Hematopoietic multipotent progenitor cell treated with erythropoietin and hydrocortisone succinate and interleukin-3 and kit ligand, for 17 days (in vitro differentiated cells): ENCODE measurements at places on chromosomes 12 and 14.
A peak's percentile ranks its signal among the peaks of the same experiment; 100 is the strongest.

DNA sequence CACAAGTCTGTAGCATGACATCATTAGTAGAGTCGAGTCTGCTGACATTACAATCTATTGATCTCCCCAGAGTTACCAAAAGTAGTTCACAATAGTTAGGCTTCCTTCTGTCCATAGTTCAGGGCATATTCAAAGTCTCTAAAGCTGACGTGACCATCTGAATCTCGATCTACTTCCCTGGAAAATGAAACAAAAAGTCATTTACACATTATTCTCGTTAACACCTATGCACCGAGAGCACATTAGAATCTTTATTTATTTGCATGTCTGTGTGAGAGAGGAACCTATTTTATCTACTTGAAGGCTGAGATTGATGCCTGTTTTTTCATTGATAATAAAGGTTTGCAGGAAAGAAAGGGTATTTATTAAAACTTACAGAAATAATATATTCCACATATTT is 157.4 kb downstream of the EFCAB11 start:
- no peak for DNase-seq

DNA sequence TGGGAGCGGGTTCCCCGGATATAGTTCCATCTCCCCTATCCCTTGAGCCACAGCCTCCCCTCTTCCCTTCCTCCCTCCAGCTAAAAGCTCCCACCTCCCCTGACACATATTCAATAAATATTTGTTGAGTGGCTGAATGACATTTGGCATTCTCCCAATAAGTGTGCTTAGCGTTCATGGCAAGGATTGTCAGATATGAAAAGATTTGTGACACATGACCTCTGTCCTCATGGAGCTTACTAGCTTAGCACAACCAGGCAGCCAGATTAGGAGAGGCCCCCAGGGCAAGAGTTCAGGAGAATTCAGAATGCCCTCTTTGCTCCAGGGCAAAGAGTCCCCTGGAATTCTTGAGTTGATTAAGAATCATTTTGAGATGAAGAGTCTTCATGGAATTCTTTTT is 22.5 kb upstream of the SLC6A12 start:
- DNase-seq = no peak

DNA sequence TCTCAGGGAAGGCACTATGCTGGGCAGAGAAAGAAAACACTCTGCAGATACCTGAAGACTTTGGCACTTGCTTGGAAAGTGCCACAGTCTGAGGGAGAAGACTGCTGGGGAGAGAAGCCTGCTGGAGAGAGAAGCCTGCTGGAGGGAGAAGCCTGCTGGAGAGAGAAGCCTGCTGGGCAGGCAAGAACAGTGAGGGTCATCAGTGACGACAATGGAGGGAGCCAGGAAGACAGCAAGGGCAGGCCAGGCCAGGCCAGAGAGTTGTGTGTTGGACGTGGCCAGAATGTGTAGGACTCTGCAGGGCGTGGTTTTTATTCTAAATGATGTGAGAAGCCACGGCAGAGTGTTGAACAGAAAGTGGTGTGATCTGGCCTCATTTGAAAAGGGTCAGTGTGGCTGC is 185.3 kb upstream of the ABCD2 start:
- no peak for DNase-seq

DNA sequence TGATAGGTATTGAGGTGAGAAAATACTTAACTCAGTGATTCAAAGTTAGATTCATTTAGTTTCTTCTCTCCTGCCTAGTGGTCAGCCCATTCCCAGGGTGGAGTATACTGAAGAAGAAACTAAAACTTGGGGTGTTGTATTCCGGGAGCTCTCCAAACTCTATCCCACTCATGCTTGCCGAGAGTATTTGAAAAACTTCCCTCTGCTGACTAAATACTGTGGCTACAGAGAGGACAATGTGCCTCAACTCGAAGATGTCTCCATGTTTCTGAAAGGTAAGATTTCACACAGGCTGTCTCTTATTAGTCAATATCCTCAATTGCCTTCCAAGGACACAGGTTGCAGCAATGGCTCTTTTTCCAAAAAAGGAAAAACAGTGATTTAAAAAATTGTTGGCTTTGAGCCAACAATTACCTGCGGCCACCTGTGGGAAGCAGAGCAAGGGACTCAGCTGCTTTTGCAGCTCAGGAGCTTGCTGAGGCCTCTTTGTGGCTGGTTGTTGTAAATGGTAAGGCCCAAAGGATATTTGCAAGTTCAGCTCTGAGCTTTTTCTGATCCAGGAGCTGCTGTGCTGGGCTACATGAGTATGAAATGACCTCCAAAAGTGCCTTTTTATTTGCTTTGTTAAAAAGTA is 33.9 kb downstream of the TPH2 start:
- DNase-seq = no peak

DNA sequence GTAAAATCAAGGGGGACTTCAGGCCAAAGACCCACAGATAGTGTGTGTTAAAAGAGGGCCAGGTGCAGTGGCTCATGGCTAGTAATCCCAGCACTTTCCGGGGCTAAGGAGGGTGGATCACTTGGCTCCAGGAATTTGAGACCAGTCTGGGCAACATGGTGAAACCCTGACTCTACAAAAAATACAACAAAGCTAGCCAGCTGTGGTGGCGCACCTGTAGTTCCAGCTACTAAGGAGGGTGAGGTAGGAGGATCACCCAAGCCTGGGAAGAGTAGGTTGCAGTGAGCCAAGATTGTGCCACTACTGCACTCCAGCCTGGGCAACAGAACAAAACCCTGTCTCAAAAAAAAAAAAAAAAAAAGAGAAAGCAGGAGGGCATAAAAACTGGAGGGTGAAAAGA is 8.5 kb downstream of the VCPKMT start:
- no peak for DNase-seq

DNA sequence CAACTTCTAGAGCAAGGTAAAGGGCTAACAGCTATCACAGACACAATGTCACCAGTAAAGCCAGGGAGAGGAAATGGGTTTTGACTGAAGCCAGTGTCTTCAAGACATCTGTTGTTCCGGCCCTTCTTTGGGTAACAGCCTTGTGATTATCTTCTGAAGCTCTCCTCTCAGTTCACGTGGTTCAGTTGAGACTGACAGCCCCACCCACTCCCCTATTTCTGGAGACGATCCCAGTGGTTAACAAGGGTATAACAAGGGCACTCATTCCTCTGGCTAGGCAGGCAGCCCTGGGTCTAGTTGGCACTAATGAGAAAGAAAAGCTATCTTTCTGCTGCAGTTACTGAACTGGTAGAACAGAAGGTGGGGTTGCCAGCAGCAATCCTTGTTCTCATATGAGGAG is 6.9 kb downstream of the GNPTAB start:
- DNase-seq = peak; percentile 73

DNA sequence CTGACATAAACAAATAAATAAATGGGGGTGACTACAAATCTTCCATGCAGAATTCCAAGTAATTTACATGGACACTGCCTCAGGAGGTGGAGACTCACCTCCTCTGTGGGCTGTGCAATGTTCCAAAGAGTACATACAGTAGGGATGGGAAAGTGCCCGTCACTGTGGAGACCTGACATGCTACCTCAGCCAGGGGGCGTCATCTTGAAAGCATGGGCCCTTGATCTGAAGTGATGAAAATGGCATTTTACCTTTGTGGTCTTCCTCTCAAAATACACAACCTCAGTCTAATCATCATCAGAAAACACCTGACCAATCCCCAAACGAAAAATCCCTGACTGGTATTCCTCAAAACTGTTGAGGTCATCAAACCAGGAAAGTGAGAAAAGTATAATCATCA is 48.4 kb downstream of the ANAPC7 start:
- peak; percentile 18 for DNase-seq

DNA sequence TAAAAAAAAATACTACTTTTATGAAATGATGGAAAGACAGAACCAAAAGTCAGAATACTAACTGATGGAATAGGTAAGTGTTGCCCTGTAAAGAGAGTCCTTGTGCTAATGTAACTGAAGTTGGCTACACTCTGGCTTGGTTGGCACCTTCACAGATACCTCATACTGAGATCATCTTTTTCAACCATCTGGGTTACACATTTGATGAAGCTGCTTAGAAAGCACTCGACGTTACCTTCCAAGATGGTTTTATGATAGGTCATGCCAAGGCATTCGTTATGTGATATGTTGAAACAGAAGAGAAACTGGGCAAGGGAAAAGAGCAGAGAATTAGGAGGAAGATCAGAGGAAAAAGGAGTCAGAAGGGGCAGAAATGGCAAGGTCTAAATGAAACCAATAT is 203.8 kb downstream of the ADAMTS20 start:
- DNase-seq = no peak

- no peak for DNase-seq
These were observed 11.1 kb downstream of the BCL11B start for GRCh38 chr14:99260587-99261551.

DNA sequence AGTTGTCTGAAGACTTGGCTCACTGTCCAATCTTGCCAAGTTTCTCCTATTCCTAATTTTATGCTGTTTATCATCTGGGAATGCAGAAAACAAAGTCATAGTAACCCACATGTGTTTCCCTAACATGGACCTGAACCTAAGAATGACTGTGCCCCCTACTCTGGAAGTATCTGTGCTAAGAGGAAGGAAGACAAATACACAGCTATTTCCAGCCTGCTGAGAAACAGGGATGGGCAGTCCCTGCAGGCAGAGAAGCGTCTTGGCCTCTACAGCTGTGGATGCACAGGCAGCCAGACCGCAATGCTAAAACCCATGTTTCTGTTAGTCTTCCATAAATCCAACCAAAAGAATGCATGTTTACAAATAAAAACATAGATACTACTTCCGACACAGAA is 56.2 kb downstream of the DUSP16 start:
- DNase-seq = no peak

- DNase-seq = peak; percentile 31
These were observed 29.7 kb downstream of the ZFP36L1 start for GRCh38 chr14:68762953-68763764.

GRCh38 chr12:89775063-89775985 is 66.7 kb upstream of the ATP2B1 start:
- DNase-seq = no peak

GRCh38 chr12:130826151-130826801 is 12.8 kb downstream of the STX2 start:
- peak; percentile 88 for DNase-seq

DNA sequence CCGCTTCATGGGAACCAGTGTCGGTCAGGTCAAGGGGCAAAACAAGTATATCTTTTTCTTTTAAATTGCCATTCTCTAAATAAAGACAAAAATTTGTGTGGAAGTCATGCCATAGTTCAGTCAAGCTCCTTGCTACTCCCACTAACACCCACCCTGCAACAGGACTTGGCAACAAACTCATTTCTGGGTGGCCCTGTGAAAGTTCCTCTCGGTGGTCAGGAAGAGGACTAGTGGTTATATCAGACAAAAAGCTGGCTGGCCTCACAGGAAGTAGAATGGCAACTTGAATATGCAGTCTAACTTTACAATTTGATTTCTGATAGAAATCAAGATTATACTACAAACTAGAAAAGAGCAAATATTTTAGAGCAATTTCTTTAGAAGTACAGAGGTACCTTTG is 11.2 kb downstream of the DHRS7 start:
- DNase-seq = no peak

DNA sequence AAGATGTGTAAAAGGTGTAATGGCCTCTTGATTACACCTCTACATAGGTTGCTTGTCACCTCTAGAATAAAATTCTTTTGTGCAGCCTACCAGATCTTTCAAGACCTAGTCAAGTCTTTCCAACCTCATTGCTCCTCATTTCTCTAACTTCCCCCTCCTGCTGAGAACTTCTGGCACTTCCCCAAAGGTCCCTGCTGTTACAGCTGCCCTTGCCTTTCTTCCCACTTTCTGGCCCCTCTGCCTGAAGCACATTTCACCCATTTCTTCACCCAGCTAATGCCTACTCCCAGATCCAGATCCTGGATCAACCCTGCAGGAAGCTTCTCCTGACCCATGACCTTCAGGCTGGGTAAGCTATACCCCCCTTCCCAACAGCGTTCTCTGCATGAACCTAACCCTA is 1.5 kb downstream of the TSHR start:
- no peak for DNase-seq

GRCh38 chr14:75015496-75015895 is 12.8 kb downstream of the EIF2B2 start:
- no peak for DNase-seq

GRCh38 chr12:124517260-124518050 is 50.0 kb downstream of the NCOR2 start:
- DNase-seq = no peak

GRCh38 chr14:104116288-104116755 is 22.1 kb upstream of the KIF26A start:
- no peak for DNase-seq

GRCh38 chr12:110688446-110689280 is at the start of gene HVCN1:
Gene HVCN1, minus strand, starts transcription at chr12:110689115. Its CDS starts 5,870 bp downstream, at chr12:110683245.
- no peak for DNase-seq

DNA sequence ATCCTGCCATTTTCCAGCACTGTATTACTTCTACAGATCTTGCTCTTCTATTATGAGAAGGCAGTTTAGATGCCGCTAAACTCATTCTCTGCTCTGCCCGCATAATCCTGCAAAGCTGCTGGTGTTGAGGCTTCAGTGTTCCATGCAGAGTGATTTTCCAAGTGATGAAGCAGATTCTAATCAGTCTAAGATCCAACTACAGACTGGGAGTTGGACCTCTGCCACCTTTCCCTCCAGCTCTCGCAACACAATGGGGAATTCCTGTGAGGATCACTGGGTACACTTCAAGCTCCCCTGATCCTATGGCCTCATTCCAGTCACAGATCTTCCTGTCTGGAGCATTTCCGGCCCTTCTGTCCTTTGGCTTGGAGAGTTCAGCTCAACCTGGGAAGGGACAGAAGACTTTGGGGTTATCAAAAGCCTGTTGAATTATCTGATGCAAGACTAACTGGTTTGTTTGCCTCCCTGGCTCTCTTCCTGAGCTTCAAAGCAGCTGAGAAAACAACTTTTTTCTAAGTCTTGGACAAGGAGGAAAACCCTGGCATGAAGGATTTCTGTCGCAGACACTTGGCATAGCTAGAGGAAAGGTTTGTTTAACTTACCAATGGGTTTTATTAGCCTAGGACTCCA is 333.9 kb downstream of the ZFP36L1 start:
- DNase-seq = no peak

GRCh38 chr12:67697443-67697842 is 48.9 kb downstream of the DYRK2 start:
- no peak for DNase-seq

DNA sequence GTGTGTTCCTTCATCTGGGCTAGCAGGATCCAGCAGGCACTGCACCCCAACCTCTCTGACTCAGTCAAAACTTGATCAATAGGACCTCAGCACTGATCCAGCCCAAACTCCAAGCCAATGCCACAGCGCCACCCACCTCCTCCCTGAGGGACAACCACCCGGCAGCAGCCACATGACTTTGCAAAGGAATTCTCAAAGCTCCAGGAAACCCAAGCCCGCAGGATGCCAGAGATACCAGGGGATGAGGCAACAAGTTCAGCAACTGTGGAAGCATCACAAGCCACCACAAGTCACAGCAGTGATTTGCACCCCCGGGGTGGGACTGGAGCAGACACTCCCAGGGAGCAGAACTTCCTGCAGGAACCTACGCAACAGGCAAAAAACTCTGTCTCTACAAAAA is 37.3 kb downstream of the ACTN1 start:
- DNase-seq = no peak

DNA sequence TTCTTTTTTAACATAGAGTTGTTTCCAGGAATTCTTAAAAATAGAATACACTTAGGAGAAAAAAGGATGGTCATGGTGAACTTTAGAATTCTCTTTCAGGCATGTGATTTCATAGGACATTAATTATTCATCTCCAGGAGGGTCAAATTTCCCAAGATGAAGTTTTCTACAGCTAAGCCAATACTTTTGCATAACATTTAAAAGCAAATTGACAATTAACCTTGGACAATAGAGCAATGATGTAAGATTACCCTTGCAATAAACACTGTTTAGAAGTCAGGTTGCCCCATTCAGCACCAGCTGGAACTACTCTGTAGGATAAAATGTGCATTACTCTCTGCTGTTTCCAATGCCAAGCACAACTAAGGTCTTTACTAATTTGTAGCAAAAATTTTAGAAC is 49.5 kb downstream of the SIX1 start:
- no peak for DNase-seq
